Sigmoid colon (tissue), 7 donors: ENCODE measurements at places on chromosomes 2 and 18. TPM values are rescaled to one million over a fixed set of nuclear protein-coding genes. Genes with fewer than 3 reads are reported as not detected.

GRCh38 chr2:145235312-145235711, 715.4 kb upstream of the ZEB2 start:
- no peak for DNase-seq

DNA sequence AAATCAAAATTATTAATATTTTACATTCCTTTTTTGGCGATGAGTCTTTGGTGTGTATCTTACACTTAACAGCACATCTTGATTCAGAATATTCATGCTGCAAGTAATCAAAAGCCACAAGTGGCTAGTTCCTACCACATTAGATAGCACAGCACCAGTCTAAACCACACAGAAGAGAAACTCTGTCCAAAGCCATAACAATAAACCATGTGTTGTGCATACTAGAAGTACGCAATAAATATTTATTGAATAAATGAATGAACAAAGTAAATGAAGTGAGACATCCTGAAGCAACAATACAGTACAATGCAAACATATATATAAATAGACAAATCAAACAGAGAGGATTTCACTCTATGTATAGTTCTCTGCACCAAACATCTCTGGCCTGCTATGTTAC, 287.3 kb downstream of the EXOC6B start:
- DNase-seq: no peak

DNA sequence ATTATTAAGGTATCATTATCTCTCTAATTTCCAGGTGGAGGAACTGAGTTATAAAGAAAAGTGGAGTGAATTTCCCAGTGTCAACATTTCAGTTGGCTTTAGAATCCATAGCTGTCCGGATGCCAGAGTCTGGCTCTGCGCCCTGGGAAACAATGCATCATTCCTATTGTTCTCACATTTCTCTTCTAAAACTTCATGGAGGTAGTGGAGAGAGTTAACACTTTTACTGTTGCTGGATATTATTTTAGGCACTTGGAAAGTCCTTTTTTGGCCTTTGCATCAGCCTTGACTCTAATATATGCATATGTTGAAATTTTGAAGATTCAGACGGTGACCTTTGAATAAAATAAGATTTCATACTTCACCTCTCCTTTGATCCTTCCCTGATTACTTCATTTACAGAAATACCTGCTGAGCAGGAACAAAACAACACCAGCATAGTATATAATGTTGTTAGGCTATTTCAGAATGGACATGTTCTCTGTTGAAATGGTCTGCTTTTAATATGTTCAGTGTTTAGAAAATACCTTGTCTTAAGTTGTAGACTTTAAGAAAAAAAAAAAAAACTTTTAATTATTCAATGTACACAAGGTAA, 148.8 kb downstream of the EPHA4 start:
- no peak for DNase-seq

MRPL44 gene
- total RNA-seq: 14.9 TPM

SERPINB13 gene
- not detected for total RNA-seq

GRCh38 chr18:5974696-5975095, 79.4 kb upstream of the TMEM200C start:
- DNase-seq: no peak

GRCh38 chr2:26706616-26707473, 14.3 kb downstream of the KCNK3 start:
- DNase-seq: no peak

DNA sequence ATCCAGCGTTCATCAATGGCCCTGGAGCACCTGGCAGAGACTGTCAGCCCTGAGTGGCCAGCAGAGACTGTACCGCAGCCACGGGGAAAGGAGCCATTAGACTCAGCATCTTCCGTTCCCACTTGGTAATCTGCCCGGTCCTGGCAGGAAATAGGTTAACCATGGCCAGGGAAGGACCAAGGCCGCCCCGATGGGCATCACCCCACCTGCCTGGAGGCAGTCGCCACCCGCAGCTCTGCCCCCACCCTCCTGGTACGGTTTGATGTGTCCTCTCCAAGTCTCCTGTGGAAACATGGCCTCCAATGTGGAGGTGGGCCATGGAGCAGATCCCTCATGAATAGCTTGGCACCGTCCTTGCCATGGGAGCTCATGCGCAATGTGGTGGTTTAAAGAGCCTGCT, 75.3 kb downstream of the RTP5 start:
- no peak for DNase-seq

GRCh38 chr2:16055848-16056580, 115.7 kb downstream of the MYCN start:
- no peak for DNase-seq

- no peak for DNase-seq
These were observed 370.4 kb downstream of the XIRP2 start for GRCh38 chr2:167258712-167259111.

GRCh38 chr2:122859260-122859659, 1103.8 kb downstream of the TSN start:
- DNase-seq: no peak

GRCh38 chr18:74632856-74633255, 35.2 kb downstream of the ZNF407 start:
- DNase-seq: no peak

UGT1A4 gene
- not detected for total RNA-seq

DNA sequence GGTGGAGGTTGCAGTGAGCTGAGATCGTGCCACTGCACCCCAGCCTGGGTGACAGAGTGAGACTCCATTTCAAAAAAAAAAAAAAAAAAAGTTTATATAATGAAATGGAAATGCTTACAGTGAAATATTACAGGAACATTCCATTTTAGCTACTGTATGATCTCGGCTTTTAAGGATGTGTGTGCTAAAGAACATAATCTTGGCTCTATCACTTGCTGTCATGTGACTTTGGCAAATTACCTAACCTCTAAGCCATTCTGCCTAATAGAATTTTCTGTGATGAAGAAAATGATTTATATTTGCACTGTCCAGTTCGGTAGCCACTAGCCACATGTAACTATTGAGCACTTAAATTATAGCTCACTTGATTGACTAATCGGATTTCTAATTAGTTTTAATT, 36.3 kb downstream of the SMAD4 start:
- DNase-seq: no peak

DNA sequence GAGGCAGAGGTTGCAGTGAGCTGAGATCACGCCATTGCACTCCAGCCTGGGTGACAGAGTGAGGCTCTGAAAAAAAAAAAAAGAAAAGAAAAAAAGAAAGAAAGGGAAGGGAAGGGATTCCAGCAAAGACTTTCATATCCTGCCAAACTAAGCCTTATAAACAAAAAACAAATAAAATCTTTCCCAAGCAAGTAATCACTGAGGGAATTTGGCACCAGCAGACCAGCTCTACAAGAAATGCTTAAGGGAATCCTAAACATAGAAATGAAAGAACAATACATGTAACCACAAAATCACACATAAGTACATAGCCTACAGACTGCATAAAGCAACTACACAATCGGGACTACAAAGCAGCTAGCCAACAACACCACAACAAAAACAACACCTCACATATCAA, 79.1 kb downstream of the TRABD2A start:
- no peak for DNase-seq

CPS1 gene
- 2.2 TPM for total RNA-seq

SLC8A1 gene
- 337 TPM for total RNA-seq
